ENCODE measurements at places on chromosomes 4 and X.

GRCh38 chrX:17024886-17025285 lies 78.4 kb downstream of the REPS2 start:
- no peak for DNase-seq

- DNase-seq = no peak
These were observed 17.5 kb upstream of the WDR1 start for GRCh38 chr4:10134141-10134540.

DNA sequence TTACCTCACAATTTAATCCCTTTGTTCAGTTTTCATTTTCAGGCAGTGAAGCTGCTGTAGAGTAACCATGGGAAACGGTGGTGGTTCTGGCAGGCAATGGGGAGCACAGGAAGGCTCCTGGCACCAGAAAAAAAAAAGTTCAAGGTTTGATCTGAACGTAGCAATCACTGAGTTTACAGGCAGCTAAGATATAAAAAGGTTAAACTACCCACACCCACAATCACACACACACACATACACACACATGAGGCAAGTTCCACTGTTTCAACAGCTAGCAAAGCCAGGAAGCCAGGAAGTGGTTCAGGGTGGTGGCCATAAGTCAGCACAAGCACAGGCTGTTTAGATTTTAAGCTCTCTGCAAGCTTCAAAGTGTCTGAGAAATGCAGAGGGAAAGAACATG lies at the start of gene SULT1B1:
Gene SULT1B1 (minus strand): TSS at position 166 of the 400 bp plus-strand sequence. CDS start 5,403 bp downstream, outside the sequence.
- DNase-seq = peak; percentile 47

DNA sequence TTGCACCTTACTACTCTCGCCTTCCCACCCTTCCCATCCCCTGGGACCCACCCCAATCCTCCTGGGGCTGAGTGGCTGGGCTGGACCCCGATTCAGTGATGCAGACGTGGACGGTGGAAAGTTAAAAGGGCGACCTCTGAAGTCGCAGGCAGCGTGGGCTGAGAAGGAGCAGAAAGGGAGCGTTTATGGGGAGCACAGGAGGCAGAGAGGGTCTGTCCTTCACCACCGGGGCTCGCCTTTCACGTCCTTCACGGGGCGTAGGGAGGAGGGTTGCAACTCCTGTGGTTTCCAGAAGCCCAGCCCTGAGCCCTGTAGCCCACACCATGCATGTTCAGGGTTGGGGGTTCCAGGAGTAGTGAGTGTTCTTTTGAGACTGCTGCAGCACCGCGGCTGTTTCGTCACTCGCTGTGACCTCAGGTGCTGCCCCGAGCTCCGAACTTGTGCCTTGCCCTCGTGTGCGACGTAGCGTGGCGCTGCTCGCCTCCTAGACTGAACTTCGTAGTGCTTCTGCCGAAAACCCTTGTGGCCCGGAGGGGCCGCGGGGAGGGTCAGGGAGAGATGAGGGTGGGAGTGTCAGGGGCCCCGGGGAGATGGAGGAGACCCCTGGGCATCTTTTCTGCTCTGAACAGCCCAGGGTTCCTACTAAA lies 1.6 kb downstream of the NHS start:
- peak; percentile 31 for DNase-seq

DNA sequence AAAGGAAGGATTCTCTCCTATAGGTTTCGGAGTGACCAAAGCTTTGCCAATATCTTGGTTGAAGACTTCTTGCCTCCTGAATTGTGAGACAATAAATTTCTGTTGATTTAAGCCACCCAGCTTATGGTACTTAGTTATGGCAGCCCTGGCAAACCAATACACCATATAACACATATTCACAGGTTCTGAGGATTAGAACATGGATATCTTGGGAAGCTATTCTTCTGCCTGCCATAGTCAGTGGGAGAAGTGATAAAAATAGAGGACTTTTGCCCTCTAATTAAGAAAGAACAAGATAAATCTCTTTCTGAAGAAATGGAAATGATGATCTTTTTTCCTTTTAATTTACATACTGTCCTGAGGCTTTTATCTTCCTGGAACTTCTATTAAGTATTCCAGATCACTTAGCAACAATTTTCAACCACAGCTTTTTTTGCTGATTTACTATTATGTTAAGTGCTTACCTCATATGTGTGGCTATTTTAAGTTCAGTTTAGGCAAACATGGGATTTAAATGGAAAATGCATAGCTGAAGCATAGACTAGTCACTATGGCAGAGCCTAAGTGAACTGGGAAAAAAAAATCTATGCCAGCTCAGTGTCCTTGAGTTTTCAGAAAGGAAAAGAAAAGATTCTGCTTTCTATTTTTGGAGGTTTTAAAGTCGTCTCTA lies 381.7 kb downstream of the STPG2 start:
- DNase-seq = no peak

DNA sequence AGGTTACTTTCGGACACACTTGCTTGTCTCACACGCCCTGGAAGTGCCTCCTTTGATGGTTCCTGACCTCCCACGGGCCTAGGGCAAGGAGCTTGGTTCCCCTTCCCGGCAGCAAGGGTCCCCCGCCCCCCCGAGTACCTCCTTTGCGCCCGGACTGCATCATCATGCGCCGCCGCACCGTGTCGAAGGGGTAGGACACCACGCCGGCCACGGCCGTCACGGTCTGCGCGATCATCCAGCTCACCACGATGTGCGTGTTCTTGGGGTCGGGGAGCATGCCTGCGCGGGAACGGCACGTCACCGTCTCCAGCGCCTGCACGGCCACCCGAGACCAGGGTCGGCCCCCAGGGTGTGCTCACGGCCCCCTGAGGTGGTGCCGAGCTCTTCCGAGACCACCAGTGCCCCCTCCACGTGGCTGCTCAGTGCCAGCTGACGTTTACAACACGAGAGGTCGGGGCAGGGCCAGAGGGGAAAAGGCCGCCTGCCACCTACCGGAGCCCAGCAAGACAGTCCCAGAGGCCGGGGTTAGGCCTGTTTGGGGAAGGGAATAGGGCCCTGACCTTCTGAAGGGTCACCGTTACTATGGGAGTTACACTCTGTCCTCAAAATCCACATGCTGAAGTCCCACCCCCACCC lies 4.7 kb downstream of the SLC25A6 start:
- DNase-seq = no peak

DNA sequence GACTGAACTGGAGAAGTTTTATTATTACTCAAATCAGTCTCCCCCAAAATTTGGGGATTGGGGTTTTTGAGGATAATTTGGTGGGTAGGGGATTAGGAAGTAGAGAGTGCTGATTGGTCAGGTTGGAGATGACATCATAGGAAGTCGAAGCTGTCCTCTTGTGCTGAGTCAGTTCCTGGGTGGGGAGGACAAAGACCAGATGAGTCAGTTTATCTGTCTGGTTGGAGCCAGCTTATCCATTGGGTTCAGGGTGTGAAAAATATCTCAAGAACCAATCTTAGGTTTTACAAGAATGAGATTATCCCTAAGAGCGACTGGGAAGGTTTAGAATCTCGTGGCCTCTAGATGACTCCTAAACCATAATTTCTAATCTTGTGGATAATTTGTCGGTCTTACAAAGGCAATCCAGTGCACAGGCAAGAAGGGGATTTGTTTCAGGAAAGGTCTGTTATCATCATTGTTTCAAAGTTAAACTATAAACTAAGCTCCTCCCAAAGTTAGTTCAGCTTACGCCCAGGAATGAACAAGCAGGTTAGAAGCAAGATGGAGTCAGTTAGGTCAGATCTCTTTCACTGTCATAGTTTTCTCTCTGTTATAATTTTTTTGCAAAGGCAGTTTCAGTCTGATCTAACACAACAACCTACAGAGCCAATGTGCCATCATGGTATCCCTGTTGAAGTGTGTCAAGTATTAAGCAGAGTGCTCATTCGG lies 274.5 kb downstream of the SLC7A11 start:
- DNase-seq = no peak

GRCh38 chrX:73944563-73944908 lies 359.4 kb upstream of the ZCCHC13 start:
- DNase-seq = no peak

- DNase-seq = no peak
These were observed 128.2 kb downstream of the CBR4 start for GRCh38 chr4:168881781-168882420.

DNA sequence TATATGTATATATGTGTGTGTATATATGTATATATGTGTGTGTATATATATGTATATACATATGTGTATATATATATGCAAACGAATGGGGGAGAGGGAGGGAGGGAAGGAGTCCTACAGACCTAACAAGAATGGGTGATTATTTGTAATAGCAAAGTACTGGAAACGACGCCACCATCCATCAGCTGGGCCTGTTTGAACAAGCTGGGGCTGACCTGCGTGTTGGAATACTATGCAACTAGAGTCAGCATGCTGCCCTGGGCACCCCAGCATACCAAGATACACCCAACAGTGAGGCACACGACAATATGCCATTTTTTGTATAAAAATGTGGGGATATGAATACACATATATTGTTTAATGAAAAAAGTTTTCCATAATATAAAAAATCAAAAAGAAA lies 21.6 kb upstream of the CCNQ start:
- DNase-seq = no peak

DNA sequence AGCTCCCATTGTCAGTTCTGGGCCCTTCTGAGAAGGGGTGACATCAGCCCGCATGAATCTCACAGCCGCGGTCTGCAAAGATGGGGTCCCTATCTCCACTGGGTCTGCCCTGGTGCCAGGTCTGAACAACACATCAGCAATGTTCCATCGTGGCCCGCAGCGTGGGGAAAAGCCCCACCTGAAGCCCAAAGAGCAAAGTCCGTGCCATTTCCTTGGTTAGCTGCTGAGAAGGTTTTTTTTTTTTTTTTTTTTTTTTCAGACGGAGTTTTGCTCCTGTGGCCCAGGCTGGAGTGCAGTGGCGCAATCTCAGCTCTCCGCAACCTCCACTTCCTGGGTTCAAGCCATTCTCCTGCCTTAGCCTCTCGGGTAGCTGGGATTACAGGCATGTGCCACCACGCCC lies 79.4 kb downstream of the DCTD start:
- no peak for DNase-seq

DNA sequence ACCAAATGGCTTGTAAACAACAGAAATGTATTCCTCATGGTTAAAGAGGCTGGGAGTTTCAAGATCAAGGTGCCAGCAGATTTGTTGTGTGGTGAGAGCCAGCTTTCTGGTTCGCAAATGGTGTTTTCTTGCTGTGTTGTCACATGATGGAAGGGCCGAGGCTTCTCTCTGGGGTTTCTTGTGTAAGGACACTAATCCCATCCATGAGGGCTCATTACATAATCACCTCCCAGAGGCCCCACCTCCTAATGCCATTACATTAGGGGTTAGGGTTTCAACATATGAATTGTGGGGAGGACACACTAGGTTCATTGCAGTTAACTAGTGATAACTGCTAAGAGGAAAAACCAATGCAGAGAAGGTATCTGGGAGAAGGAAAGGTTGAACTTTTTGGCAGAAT lies 103.5 kb upstream of the ENPEP start:
- no peak for DNase-seq

- no peak for DNase-seq
These were observed 10.8 kb downstream of the UNC5C start for GRCh38 chr4:95537863-95538488.

DNA sequence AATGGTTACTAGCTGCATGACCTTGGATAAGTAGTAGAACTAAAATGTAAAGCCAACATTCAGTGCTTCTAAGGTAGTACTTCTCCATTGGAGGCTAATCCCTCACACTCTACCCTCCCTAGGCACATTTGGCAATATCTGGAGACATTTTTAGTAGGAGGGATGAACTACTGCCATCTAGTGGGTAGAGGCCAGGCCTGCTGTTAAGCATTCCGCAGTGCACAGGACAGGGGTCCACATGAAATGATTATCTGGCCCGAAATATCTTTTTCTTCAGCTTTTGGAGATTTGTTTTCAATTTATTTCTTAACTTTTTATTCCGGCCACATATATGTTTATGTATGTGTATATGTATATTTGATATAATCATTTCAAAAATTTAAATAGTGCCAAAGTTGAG lies 36.0 kb upstream of the SPANXC start:
- DNase-seq = no peak

DNA sequence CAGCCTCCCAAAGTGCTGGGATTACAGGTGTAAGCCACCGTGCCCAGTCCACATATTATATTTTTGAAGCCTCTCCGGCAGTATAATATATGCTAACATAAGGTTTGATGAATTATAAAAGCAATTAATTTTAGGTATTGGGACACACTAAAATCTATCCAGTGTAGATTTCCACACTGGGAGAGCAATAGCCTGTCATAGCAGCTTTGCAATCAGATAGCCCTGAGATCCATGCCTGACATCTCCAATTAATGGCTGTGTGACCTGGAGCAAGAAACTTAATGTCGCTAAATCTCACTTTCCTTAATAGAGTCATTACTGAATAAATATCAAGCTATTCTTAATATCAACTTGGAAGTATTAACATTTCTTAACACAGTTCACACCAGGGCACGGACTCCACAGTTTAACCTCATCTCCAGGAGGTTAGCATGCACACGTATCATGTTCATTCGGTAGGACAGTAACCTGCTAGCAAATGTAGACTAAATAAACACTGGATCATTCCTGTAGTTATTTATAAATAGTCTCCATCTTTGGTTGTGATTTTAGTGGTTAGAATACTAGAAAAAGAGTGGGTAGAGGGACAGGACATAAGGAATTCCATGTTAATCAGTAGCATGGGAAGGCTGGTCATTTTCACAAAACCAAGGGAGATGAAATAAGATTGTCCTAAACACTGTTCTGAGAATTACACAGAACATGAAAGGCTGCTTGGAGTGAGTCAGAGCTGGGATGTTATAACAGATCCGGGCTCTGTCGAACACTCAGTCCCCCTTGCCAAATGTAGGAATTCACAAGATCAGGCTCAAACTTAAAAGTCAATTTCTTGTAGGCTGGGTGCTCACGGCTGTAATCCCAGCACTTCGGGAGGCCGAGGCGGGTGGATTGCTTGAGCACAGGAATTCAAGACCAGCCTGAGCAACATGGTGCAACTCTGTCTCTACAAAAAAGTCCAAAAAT lies 254.7 kb downstream of the PALLD start:
- no peak for DNase-seq

- DNase-seq = no peak
These were observed 101.7 kb upstream of the KLF8 start for GRCh38 chrX:56130436-56130835.

- no peak for DNase-seq
These were observed 549.8 kb upstream of the LCORL start for GRCh38 chr4:18571301-18571761.

GRCh38 chrX:57134702-57135101 lies 2.5 kb downstream of the SPIN2A start:
- no peak for DNase-seq

DNA sequence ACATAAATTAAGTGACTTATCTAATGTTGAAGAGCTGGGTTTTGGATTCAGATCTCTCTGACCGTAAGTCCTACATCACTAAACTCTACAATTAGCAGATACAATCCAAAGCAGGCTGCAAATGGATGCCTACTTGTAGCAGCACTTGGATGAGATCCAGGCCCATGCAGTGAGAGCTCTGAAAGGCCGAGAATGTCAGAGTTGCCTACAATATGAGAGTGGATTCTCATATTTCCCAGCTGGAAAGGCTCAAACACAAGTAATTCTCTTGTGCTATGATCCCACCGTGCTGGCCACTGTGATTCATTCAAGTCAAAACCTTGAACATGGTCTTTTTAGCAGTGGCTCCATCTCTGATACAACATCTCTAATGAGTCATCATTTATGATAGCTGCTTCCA lies 125.4 kb upstream of the CHRDL1 start:
- DNase-seq = no peak

Measured in femur (tissue), 1 donor.